LoVo (cell line): ENCODE measurements at places on chromosomes 4 and X.
A peak's percentile ranks its signal among the peaks of the same experiment; 100 is the strongest.

DNA sequence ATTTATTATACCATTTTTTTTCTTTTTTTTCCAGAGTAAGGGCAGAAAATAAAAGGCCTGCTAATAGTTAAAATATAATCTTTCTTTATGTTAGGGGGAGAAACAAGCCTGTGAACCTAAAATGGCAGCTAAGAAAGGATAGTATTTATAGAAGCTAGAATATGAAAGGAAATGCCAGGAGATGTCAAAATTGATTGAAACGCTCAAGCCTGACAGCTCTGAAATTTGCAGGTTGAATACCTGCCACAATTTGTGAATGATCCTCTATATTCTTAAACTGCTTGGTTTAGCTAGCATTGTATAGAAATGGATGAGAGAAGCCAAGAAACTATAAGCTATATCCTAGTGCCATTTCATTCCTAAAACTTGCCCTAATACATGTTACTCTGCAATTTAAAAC, 757.3 kb upstream of the PABPC4L start:
- no peak for DNase-seq

DNA sequence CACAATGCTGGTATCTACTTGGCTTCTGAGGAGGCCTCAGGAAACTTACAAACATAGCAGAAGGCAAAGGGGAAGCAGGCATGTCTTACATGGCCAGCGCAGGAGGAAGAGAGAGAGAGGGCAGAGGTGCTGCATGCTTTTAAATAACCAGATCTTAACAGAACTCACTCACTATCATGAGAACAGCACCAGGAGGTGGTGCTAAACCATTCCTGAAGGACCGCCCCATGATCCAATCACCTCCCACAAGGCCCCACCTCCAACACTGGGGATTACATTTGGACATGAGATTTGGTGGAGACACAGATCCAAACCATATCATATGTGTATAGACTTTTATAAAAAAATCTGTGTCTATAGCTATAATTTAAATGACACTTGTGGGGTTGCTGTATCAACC, 48.6 kb upstream of the ERVMER34-1 start:
- no peak for DNase-seq

DNA sequence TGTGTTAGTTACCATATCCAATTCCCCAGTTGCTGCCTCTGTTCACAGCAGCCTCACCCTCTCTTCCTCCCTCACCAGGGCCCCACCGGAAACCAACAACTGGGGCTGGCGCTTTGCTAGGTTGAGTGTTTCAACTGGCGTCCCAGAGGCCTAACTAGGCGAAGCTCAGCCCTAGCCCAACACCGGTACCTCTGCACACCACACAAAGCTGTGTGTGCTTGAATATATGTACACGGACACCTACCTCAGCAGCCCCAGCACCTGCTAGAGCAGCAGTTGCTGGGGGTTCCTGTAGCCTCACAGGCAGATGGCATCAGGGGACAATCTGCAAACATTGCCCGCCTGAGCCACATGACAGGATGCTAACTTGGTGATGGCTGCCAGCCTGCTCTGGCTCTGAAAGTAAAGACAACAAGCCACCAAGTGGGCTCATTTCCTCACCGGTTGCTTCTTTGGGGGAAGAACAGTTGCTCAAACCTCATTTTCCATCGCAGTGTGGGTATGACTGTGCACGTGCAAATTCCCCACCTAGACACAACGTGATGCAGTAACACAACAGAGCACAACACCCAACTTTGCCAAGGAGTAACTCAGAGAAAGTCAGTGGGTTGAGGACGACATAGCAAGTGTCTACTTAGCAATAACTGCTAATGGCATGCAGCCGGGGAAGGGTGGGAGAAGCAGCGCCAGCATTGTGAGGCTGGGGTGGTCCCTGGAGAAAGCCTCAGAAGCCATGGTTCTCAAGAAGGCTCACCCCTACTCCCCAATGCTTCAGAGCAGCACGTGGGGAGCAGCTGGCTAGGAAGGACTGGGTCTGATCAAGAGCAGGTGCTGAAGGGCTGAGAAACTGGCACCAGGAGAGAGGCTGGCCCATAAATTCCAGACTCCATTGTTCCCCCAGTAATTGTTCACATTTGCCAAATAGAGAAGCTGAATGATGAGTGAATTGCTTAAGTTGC, 139.5 kb downstream of the SH3KBP1 start:
- no peak for DNase-seq

GRCh38 chr4:87087015-87087414, 133.4 kb downstream of the KLHL8 start:
- no peak for DNase-seq

DNA sequence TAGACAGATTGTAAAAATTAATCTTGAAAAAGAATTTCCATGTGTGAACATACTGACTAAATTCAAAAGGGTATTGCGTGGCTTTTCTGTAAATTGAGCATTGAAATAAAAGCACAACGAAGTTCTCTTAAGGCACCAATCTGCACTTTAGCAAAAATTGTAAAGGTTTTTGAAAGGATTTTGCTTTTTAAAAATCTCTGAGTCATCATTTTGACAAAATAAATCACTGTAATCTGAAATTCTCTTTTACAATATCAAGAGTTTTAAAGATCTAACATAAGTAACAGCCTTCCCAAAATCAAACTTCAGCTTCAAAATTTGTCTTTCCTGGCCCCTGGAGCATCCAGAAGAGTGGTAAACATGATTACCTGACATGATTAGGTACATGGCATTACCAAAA, 830.9 kb upstream of the AGA start:
- no peak for DNase-seq

DNA sequence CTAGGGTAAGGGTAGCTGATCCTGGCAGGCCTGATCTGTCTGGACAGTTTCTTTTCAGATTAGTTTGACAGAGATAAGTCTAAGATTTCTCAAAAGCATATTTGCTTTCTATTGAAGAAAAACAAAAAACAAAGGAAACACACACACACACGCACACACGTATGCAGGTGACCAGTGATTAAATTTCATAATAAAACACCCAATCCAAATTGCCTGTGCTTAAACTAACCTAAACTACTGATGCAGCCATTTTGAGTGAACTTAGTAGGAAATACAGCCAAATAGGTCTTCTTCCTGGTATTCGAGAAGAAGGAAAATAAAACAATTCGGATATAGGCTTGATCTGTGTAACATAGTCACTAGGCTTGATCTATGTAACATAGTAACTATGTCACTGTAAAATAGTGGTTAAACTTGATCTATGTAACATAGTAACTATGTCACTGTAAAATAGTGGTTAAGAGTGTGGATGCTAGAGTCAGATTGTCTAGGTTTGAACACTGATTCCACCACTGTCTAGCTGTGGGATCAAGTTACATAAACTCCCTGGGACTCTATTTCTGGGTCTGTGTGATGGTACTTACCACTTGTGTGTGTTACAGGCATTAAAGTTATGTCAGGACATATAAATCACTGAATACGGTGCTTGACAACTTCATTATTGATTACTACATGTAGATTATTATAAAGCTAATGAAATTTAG, 9.8 kb upstream of the CCNG2 start:
- no peak for DNase-seq

DNA sequence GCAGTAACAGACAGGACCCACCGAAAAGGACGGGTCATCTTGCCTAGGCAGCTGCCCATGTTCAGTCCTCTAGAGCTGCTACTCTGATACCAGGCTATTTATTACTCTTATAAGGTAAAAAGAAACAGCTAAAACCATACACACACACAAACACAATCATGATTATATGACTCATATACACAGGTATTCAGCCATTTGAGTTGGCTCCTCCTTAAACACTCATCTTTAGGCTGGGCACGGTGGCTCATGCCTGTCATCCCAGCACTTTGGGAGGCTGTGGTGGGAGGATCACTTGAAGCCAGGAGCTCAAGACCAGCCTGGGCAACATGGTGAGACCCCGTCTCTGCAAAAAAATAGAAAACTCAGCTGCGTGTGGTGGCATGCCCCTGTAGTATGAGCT, 76.6 kb downstream of the F11 start:
- DNase-seq, result peak; percentile 9

DNA sequence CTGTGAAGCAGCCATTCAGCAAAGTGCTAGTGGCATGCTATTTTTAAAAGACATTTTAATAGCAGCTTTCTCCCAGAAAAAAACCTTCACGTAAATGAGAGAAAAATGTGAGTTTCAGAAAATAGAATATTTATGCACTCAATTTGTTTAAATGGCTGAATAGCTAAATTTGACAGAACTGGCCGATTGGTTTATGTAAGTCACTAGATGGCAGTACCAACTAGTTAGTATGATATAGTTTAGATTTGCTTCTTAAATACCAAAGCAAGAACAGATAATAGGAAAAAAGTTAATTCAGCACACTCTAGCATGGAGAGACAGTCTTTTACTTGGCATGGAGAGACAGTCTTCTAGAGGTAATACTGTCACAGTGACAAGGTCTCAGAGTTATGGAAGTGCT, 250.1 kb downstream of the SNCA start:
- DNase-seq, result peak; percentile 5
